Bronchial epithelial cell (primary cell): ENCODE measurements at places on chromosomes 1 and 21. TPM values are rescaled to one million over a fixed set of nuclear protein-coding genes. Genes with fewer than 3 reads are reported as not detected.

The EVA1C gene
- total RNA-seq: 8.8 and 9.0 TPM in 2 replicates

The CHODL gene
- total RNA-seq: under 0.01 TPM in 1 of 2 replicates, not detected in the other

The PLA2G2C gene
- not detected in 2 replicates for total RNA-seq

The COL18A1 gene
- total RNA-seq: 9.2 and 16.9 TPM in 2 replicates

The CCDC185 gene
- total RNA-seq: not detected in 2 replicates

The NENF gene
- 50.5 and 58.9 TPM in 2 replicates for total RNA-seq

The CD1E gene
- total RNA-seq: not detected in 2 replicates

The PIK3R3 gene
- 1.8 and 4.0 TPM in 2 replicates for total RNA-seq

The MATN1 gene
- total RNA-seq: not detected in 2 replicates

The ALPL gene
- not detected in 2 replicates for total RNA-seq

- no peak for DNase-seq
Observed at GRCh38 chr1:39026866-39027507, 837 bp downstream of the NDUFS5 start.

- DNase-seq: no peak
Observed at GRCh38 chr1:106986603-106987002, 69.9 kb upstream of the PRMT6 start.

- DNase-seq: no peak
Observed at GRCh38 chr21:28949318-28949717, 43.4 kb downstream of the LTN1 start.

- no peak for DNase-seq
Observed at GRCh38 chr1:191869790-191870312, 288.4 kb upstream of the RGS18 start.

GRCh38 chr1:41622859-41623732, 138.6 kb upstream of the EDN2 start:
- no peak for DNase-seq

DNA sequence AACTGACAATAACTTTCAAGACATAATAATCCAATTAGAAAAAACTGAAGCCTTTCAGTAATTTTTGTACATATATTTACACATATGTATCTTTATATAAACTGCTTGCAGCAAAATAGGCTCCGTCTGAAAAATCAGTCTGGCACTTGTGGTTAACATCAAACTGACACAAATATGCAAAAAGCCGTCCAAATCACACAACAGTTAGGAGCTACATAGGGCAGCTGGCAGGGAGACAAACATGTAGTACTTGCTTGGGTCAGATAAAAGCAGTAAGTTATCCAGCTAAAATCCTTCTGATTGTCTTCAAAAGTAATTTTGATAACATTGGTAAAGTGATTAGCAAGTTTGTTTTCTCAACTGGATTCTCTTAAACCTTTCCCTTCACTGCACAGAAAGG, 14.7 kb upstream of the GUCA2A start:
- DNase-seq: no peak

- no peak for DNase-seq
Observed at GRCh38 chr1:61356995-61357394, 274.6 kb downstream of the NFIA start.

- DNase-seq: no peak
Observed at GRCh38 chr21:41973861-41974751, 20.3 kb upstream of the C2CD2 start.

- no peak for DNase-seq
Observed at GRCh38 chr1:98550076-98550475, 111.4 kb upstream of the SNX7 start.

DNA sequence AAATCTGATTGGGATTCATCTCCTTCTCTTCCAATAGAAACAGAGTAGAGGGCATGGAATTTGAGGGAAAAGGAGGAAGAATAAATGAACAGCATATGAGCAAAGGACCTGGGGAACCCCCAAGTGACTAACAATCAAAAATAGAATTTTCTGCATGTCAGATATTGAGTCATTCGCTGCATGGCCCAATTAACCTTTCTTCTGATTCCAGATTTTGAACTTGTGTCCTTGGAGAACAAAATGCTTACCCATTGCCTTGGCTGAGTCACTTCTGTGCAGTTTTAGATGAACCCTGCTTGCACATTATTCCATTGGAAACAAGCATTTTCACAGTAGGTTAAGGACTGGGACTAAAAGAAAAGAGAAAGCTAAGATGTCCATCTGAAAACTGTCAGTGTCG, 390.5 kb downstream of the ST6GALNAC3 start:
- DNase-seq: no peak

- DNase-seq: no peak
Observed at GRCh38 chr21:44699502-44700001, 2.6 kb downstream of the KRTAP10-12 start.

DNA sequence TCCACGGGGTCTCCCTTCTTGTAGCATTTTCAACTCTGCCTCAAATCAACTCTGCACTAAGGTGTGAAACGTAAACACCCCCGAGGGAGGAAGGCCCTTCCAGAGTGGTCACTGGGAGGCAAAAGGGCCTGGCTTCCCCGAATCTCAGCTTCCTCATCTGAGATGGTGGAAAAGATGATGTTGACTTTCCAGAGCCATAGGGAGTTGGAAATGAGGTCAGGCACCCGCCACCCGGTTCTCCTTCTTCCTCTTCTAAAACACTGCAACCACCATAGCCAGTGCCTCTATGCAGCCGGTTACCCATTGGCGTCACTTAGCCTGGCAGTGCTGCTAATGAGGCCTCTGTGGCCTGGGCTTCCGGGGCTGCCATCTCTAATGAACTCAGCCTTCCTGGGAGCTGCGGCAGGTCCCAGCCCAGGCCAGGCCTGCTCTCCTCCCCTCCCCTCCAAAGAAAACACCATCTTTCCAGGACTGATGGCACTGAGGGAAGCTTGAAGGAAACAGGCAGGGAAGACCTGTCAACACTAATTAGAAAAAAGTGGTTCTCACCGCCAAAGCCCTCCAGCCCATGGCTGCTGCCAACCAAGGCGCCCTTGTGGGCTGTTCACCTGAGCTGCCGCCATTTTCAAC, 175.0 kb downstream of the KAZN start:
- DNase-seq: no peak

DNA sequence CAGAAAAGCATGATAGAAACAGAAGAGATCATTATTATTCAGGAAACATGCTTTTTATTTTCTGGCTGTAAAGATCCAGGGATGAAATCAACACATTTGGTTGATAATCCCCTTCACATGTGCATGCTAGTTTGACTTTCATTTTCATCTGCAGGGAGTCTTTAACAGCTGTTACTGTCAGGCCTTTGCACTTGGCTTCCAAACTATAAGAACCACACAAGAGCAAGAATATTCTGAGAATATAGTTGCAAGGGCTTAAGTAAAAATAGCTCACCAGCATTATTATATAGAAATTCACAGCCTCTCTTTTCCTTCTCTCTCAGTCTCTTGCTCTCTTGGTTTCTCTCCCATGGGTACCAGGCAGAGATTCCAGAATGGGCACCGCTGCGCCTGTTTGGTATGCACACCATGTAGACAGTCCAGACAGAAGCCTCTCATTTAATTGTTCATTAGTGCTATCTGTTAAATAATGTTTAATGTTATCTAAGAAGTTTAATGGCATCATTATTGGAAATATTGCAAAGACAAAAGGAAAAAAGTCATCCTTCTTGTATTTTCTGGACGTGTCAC, 622.3 kb upstream of the PLXNA2 start:
- no peak for DNase-seq

GRCh38 chr1:4396551-4396950, 257.9 kb upstream of the AJAP1 start:
- DNase-seq: no peak

- no peak for DNase-seq
Observed at GRCh38 chr1:110860174-110860573, 12.8 kb upstream of the CD53 start.

GRCh38 chr1:63405021-63405420, 37.6 kb downstream of the ALG6 start:
- peak; percentile 68 for DNase-seq

DNA sequence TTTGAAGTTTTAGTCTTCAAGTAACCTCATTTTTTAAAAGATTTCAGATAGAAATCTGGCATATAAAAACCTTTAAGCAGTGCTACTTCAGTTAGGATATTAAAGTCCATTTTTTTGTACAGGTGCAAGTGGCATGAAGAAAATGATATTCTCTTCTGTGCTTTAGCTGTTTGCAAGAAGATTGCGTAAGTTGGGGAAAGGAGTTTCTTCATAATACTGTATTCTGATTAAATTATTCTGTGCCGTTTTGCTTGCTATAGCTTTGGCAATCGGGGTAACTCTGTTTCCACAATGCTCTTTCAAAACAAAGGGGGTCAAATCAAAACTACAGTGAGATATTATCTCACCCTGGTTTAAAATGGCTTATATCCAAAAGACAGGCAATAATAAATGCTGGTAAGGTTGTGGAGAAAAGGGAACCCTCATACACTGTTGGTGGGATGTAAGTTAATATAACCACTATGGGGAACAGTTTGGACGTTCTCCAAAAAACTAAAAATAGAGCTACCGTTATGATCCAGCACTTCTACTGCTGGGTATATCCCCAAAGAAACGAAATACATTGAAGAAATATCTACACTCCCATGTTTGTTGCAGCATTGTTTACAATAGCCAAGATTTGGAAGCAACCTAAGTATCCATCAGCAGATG, 27.1 kb downstream of the MAEL start:
- DNase-seq: no peak

- DNase-seq: no peak
Observed at GRCh38 chr1:6041432-6042062, 4.1 kb upstream of the KCNAB2 start.

- DNase-seq: no peak
Observed at GRCh38 chr1:197336571-197336970, 68.5 kb downstream of the CRB1 start.

DNA sequence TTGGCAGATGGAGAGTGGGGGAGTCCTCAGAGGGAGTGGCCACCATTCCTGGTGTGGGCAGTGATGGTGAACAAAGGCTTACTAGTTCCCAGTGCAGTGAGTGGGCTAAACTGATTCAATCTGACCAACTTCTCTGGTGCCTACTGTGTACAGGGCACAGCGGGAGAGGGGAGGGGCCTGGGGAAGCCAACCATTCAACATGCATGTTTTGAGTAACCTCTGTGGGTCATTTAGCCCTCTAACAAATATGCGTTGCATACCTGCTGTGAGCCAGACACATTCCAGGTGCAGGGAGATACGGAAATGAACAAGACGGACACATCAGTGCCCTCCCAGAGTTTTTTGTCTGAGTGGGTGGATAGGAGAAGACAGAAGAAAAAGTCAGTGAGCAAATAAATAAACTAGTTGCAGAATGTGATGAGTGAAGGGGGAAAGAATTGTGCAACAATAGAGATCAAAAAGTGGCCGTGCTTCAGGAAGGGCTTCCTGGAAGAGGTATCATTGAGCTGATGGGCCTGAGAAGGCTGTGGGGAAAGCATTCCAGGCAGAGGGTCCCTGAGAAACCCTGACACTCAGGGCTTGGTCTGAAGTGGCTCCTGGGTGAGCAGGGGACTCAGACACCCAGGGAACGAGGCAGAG, 78.8 kb downstream of the EPHB2 start:
- peak; percentile 92 for DNase-seq

- peak; percentile 60 for DNase-seq
Observed at GRCh38 chr1:219189021-219189824, 15.5 kb downstream of the LYPLAL1 start.

DNA sequence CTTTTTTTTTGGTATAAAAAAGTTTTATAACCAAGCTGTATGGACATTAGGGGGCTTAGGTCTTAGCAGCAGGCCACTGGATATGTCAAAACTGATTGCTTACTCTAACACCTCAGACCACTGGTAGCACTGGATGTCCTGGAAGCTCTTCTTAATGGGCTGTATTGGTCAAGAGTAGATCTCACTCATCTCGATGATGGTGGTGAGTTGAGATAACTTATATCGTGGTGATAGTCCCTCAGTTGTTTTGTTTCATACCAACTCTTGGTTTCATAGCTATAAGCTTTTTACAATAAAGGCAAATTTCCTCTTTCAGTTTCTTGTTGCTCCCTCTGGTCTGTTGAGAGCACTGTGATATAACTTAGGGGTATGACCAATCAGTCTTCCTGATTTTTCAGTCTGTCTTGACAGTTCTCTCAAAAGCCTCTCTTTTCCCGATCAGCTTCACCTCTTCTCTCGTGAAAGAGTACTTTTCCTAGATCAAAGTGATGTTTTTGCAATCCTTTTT, 9.7 kb upstream of the AGO1 start:
- DNase-seq: no peak

DNA sequence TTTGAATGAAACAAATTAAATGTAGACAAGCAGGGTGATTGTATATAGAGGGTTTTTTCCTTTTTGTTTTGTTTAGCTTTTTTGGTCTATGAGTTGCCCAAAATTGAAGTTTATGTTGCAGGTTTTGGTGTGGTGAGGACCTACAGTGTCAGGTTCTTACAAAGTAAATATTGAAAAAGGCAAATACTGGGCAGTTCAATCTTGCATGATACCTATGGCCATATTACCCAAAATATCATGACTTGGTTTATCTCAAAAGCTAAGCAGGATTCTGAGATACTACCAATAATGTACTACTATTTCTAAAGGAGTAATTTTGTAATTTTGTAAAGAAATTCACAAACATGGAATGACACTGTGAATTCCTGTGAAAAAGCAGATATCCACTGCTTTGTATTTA, 1.8 kb downstream of the DNAJB4 start:
- DNase-seq: no peak

GRCh38 chr21:46248422-46248782, 19.8 kb upstream of the LSS start:
- DNase-seq: no peak

- no peak for DNase-seq
Observed at GRCh38 chr1:41532206-41532975, 47.9 kb upstream of the EDN2 start.

GRCh38 chr1:232562855-232563510, 67.0 kb downstream of the SIPA1L2 start:
- no peak for DNase-seq

DNA sequence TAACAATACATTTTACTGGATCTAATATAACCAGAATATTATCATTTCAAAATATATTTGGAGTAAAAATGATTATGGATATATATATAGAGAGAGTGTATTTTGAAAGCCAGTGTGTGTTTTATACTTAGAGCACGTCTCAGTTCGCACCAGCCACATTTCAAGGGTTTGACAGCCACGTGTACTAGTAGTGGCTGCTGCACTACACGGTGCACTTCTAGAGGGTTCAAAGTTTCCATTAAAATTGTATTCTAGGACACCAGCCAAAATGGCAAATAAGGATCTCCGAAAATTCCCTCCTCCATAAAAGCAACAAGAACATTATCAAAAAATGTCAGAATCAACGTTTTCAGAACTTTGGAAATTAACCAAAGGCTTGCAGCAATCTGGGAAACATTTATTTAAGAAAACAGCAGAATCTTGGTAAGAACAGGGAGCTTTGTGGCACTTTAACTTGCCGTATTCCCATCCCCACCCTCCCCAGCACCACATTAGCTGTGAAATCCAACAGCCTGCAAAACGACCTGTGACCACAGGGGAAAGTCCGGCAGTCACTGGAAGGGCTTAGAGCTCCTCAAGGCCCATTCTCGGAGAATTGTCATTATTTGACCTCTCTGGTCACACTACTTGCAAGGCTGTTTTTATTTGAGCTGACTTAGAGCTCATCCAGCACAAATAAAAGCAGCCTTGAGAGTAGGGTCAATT, 33.5 kb upstream of the MRPS6 start:
- no peak for DNase-seq

DNA sequence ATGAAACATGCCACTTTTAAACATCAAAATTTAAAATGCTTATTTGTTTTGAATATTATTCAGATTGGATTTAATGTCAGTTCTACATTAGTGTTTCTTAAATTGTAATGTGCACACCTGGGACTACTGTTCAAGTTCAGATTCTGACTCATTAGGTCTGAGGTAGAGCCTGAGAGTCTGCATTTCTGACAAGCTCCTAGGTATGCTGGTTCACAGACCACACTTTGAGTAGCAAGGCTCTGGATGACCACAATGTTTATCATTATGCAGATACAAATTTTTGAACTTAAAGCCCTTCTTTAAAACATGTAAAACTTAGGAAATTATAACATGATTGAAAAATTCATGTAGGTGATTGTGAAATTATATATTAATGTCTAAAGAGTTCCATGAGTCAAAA, 40.2 kb downstream of the TTLL7 start:
- no peak for DNase-seq
